ENCODE measurements at places on chromosomes 12 and 14.

- DNase-seq = peak; percentile 51
Observed at GRCh38 chr12:110641521-110641920, 27.6 kb downstream of the TCTN1 start.

DNA sequence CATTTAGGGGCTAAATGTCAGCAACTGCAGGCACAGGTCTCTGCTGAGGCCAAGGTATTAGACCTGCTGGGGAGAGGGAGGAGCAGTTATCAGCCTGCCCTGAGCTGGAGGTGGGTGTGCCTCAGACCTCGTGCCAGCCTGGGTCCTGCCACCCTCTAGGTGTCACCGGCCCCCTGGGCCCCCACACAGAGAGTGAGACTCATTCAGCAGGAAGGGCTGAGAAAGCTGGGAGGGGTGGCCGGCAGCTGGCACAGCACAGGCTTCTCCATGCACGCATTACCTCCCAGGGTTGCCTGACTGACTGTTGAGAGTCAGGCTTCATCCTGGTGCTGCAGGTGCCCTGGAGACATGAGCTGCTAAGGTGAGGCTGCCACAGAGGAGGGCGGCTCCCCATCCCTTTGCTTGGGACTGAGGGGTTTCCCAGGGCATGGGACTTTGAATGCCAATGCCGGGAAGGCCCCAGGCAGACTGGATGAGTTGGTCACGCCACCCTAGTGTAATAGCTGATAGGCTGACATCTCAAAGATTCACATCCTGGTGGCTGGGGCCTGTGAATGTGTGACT is 75.3 kb upstream of the C14orf180 start:
- DNase-seq = no peak

DNA sequence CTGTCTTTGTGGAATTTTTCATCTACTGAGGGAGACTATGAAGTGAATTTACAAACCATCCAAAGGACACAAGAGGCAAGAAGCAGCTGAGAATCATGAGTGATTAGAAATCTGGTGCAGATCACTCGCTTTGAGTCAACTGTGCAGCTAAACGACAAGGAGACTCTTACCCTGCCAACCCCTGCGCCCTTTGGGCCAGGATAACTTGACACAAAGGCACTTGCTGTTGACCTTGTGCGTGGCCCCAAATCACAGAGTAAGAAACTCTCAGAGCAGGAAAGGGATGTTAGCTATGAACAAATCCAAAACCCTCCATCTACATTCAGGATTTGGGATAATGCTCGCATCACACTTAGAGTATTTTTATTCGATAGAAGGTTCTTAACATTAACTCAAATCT is 11.5 kb upstream of the PARP11 start:
- DNase-seq = no peak

DNA sequence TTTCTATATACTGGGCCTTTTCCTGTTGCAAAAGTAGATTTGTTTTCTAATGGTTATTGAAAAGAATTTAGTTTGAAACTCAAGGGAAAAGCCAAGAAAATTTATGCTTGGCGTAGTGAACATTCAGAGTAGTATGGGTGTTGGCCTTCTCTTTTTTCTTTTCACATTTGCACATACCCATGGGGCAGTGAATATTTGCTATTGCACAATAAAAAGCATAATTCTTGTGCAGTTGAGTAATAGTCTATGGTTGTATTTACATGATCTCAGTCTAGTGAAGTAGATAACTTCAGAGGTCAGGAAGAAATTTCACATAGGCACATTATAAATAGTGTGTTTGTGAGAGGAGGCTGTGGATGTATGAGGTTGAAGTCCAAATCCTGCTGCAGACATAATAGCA is 158.1 kb downstream of the FLRT2 start:
- peak; percentile 76 for DNase-seq

DNA sequence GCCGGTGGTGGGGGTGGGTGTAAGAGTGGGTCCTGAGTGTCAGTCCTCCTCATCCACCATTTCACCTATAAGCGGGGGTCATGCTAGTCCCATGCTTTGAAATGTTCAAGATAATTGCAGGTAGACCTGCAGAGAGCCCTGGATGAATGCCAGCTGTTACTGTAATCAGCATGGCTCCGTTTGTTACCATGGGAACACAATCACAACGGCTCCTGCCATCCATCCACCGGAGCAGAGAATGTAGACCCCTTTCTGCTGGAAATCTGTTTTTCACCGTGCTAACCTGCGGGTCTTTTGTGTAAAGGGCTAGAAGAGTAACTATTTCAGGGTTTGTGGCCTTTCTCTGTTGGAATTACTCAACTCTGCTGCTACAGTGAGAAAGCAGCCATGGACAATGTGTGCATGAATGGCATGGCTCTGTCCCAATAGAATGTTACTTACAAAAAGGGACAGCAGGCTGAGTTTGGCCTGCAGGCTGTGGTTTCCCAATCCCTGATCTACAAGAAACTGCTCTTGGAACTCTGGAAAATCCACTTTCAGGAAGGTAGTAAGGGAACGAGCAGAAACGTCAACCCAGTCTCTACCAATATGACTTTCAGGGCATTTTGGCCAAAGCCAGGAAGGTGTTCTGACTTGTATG is 36.1 kb downstream of the KCTD10 start:
- DNase-seq = no peak

DNA sequence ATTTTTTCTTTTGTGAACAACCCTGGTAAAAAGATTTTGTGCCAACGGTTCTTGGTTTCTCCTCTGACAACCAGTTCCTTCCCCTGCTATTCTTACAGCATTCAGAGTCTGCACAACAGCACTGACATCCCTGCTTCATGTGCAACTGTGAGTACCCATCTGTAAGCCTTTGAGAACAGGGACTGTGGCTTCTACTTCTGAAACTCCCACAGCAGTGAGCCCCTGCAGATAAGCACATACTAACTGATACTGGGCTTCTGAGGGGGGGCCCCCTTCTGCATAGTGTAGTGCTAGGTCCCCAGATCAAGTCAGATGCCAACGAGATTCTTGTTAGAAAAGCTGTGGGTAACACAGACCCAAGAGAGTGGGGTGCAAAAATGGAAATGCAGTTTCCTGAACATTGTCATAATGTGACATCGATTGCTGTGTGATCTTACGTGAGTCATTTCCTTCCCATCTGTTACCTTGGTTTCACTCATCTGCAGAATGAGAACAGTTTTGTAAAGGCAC is 11.1 kb upstream of the NINJ2 start:
- DNase-seq = no peak

DNA sequence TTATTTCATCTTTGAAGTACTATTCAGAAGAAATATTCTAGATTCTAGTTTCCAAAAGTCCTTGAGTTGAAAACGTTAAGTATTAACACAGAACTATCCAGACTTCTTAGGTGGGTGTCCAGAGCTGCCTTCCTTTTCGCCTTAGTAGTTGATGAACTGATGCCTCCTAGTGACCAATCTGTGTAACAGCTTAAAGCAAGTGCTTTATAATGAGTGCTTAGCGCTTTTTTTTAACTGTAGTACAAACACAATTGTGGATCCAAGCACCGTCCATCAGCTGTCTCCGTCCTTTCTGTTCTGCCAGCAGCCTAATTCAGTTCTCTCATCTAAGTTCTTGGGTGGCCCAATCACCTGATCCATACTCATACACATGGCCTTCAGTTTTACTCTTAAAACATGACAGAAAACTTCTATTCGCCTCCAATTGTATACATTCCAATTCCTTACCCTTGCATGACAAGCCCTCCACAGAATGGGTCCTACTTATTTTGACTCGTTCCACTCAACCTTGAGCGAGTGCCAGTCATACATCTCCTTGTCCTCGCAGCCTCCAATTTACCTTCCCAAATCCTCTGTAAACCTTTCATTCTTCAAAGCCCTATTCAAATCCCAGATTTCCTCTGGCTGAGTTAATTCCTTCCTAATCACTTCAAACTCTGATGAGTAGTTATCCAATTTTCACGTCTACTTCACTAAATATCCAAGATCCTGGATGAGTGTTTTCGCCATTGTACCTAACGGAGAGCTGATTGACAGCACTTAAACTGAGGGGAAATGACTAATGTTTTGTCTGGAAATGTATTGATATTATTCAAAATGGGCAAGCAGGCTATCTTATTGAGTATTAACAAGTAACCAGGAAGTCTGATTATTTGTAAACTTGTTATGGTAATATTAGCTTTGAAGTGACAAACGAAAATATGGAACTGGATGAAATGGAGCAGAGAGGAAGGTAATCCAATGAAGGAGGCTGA is 5.8 kb upstream of the PHLDA1 start:
- DNase-seq = peak; percentile 83

DNA sequence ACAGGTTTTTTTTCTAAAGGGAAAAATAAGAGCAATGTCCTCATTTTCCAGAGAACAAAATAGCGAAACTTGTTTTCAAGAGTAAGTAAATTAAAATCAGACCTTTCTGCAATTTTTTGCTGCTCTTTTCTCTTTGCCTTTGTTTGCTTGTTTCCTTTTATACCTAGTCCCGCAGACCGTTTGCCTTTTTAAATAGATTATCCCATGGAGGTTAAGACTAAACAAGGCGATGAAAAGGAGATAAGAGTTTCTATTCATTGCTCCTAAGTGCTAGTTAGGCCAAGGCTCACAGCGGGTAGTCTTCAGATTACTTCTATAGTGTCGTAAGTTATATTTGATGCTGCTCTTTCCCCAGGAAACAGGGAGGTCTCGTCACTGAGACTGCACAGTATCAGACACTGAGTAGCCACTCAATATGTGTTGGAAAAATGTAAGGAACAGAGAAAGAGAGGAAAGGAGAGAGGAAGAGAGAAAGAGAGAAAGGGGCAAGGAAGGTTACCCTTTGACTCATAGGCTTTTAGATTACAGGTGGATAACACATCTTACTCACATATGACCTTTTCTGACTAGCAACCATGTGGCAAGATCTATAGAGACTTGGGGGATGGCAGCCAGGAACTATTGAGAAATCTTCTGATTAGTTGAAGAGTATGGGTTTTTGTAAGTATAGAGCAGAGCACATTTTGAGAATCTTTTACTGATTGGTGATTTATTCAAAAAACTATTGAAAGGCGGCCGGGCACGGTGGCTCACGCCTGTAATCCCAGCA is 107.5 kb upstream of the PARP11 start:
- no peak for DNase-seq

- peak; percentile 19 for DNase-seq
Observed at GRCh38 chr14:33062881-33063280, 124.2 kb downstream of the NPAS3 start.

GRCh38 chr12:18045446-18045992 is 44.5 kb downstream of the RERGL start:
- DNase-seq = no peak

DNA sequence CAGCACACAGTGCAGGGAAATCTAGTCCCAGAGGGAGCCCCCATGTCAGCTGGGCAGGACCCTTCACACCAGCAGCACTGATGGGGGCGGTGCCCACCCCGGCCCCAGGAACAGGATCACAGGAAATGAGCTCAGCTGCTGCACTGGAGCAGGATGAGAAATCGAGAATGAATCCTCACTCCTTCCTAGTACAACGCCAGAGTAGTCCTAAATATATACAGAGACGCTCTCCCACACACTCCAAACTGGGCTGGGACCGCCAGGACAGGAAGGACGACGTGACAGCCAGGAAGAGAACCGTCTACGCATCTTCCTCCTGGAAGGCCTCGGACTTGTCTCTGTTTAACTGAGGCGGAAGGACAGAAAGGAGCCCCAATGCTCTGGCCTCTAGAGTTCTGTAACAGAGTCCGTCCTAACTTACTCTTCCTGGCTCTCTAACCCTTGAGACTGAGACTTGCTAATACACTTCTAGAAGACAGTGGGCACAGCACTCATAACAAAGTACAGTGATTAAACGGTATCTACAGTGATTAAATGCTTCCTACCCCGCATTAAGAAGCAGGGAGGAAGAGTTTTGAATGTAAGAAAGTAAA is 33.4 kb downstream of the CDC42BPB start:
- DNase-seq = peak; percentile 60

GRCh38 chr14:104422837-104423681 is 156.5 kb upstream of the C14orf180 start:
- DNase-seq = no peak

DNA sequence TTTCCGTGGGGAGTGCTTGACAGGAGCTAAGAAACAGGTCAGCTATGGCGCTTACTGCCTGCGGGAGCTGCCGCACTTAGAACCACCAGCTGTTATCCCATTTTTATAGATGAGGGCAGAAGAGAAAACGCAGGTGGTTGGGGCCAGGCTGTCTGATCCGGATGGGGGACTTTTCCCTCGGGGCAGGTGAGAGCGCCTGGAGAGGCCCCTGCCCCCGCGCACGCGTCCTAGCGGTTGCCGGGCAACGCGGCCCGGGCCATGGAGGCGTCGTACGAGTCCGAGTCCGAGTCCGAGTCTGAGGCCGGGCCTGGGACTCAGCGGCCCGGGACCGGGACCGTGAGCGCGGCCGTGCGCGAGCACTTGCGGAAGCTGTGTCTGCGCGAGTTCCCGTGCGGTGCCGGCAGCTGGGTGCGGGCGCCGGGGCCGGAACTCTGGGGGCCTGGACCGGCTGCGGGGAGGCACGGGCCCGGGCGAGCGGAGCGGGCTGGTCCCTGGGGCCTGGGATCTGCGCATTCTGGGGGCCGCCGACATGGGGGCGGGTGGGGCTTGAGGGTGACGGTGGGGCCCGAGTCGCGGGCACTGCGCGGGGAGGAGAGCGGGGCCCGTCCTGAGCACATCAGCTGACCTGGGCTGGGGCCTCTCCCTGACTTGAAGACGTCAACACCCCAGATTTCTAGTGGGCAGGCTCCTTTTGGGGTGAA is at the start of gene LRRC43:
LRRC43 (plus strand) TSS at position 237 of the 701 bp plus-strand sequence; CDS start at position 259, 22 bp downstream.
- DNase-seq = no peak

DNA sequence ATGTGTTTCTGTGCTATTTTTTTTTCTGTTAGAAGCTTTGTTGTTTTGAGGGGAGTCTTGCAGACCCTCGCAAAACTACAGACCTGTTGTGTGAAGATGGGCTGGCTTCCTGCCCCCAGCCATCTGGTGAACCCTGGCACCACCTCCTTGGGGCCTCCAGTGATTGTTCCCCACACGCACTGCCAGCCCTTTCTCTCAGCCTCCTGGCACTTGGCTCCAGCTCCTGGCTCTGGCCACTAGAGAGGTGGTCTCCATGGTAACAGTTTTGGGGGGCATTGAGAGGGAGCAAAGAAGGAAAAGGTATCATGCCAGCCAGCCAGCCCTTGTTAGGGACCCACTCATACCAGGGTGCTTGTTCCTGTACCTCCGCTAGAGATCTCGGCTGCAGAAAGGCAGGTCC is 176.4 kb upstream of the RPH3A start:
- no peak for DNase-seq

DNA sequence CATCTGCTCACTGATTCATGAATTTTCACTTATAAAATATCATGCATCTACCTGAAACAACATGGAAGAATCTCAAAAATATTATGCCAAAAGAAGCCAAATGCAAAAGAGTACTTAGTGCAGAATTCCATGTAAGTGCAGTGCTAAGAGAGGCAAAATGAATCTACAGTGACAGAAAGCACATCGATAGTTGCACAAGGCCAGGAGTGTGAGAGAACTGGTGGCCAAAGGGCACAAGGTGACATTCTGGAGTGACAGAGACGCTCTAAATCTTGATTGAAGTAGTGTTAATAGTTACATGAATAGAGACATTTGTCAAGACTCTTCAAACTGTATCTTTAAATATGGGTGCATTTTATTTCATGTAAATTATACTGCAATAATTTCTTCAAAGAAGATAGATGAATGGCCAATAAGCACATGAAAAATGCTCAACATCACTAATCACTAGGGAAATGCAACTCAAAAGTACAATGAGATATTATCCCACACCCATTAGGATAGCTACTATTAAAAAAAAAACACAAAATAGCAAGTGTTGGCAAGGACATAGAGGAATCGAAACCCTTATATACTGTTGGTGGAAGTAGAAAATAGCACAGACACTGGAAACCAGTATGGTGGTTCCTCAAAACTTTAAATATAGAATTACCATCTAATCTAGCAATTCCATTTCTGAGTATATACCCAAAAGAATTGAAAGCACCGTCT is 71.7 kb upstream of the KICS2 start:
- DNase-seq = no peak
